Neural crest cell (in vitro differentiated cells): ENCODE measurements at places on chromosomes 13 and 19.

DNA sequence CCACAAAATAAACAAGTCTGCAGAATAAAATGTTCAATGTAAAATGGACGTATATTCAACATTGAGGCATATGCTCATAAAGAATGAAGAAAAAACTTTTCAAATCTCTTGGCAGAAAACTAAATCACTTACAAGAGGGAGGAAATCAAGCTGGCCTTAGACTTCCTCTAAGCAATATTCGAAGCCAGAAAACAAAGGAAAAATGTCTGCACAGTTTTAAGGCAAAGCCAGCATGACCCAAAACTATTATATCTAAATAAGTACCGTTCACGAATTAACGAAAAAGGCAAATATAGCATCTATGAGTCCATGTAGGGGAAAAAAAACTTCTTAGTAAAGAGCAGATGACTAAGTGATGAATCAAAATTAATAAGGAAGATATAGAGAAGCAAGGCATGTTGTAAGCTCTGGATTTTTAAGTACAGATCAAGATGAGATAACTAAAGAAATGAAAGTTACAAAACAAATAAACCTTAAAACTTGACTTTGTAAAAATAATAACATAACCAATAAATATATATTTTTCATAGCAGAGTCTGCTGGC is 101.3 kb downstream of the KCNRG start:
- DNase-seq = no peak

DNA sequence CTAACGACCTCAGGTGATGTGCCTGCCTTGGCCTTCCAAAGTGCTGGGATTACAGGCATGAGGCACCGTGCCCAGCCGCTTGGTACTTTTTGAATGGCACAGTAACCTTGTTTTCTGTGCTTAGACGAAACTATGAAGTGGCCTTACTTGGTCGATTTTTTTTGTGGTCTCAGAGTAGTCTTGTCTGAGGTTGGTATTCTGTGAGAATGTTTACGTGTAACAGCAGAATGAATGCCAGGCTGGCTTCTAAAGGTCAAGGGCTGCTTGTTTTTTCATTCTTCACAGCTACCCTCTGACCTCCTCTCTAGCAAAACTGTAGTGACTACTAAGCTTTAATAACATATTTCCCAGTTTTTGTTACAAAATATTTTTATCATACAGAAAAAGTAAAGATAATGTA is 313.3 kb downstream of the GPC6 start:
- no peak for DNase-seq

- DNase-seq = no peak
Observed at GRCh38 chr13:30718661-30719524, 16.4 kb upstream of the ALOX5AP start.

DNA sequence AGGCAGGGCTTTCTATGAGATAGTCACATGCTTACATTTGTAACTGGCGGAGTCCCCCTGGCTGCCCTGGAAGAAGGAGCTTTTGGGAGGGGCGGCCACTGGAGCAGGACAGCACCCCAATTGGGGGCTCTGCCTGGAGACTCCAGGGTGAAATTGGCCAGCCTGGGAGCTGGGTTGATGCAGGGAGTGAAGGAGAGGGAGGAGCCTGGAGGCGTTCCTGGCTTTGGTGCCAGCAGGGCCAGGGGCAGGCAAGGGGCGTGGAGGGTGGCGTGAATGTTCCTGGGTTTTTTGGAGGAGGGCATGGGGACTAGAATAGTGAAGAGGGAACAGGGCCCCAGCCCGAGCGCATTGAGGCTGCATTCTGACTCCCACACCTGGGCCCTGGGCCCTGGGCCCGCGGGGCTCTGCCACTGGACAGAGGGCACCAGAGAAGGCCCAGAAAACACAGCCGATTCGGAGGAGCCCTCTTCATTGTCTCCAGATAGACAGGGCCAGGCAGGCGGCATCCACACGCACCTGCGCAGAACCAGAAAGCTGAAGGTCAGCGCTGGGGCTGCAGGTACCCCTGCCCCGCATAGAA is 29.5 kb downstream of the COMP start:
- DNase-seq = no peak

GRCh38 chr13:32316028-32316339 is 676 bp downstream of the BRCA2 start:
- no peak for DNase-seq

DNA sequence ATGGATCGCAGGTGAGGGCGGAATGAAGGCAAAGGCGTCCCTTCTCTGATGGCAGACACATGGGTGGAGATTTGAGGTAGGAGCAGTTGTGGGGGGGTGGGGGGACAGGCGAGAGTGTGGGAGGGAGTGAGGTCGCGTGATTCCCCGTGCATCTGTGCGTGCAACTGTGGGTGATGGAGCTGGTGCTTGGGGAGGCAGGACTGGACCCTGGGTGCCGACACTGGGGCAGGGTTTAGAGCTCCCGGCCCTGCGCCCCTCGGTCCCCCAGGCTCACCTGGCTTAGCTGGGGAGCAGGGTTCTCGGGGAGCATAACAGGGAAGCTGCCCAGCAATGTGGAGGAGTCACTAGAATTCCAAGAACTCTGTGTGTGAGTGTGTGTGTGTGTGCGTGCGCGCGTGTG is 3.4 kb downstream of the TMPRSS9 start:
- DNase-seq = no peak

DNA sequence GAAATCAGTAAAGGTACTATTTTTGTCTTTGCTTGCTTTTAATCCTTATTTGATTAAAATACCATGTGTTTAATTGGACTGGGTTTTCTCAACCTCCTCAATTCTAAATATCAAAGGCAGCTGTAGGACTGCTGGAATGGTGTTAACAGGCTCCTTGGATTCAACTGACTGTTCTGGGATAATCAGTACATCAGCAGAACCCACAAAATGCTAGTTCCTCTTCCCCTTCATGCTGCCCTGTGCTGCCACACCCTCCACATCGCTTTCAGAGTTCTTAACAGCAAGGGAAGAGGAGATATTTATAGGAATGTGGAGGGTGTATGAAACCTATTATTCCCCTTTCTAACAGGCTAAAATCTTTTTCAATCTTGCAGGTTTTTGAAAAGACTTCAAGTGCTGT is 82.4 kb downstream of the KCTD12 start:
- no peak for DNase-seq

GRCh38 chr19:49677231-49677900 is at the start of gene PRMT1:
TSS of gene PRMT1 (plus strand) at chr19:49677271. CDS start at chr19:49677281, 10 bp downstream.
- peak; percentile 51 for DNase-seq

- no peak for DNase-seq
Observed at GRCh38 chr13:79591493-79591892, 110.5 kb downstream of the NDFIP2 start.

DNA sequence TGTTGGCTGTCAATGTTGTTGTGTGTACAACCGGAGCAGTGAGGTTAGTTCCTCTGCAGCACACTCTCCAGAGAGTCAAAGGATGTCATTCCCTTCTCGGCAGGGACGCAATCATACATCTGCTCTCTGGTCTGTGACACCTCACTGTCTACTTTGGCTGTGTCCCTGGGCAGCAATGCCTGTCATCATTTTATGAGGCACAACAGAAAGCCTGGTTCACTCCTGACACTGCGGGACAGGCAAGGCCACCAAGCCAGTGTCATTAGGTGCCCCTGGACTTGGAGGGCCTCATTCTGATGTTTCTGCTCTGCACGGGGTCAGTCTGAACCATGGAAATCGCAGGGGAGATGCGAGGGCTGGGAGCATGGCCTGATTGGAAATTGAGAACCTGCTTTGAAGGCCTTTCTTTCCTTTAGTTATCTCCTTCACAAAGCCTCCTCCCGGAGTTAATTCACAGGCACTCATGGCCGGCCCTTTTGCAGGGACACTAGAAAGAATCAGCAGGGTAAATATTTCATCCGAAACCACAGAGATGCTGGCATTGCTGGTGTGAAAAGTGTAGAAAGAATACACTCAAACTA is 284.4 kb downstream of the ZNF536 start:
- DNase-seq = no peak
